ENCODE measurements at places on chromosomes 7 and 10.

GRCh38 chr7:131104596-131105293 is 222.9 kb upstream of the MKLN1 start:
- no peak for DNase-seq

GRCh38 chr10:128051548-128051947 is 74.7 kb downstream of the MKI67 start:
- DNase-seq, result no peak

GRCh38 chr10:93147281-93147680 is 73.6 kb downstream of the CYP26A1 start:
- DNase-seq, result no peak

- no peak for DNase-seq
Measured at GRCh38 chr7:25503306-25503705, 275.0 kb upstream of the NPVF start.

- no peak for DNase-seq
Measured at GRCh38 chr7:80127412-80128160, 7.0 kb upstream of the GNAI1 start.

DNA sequence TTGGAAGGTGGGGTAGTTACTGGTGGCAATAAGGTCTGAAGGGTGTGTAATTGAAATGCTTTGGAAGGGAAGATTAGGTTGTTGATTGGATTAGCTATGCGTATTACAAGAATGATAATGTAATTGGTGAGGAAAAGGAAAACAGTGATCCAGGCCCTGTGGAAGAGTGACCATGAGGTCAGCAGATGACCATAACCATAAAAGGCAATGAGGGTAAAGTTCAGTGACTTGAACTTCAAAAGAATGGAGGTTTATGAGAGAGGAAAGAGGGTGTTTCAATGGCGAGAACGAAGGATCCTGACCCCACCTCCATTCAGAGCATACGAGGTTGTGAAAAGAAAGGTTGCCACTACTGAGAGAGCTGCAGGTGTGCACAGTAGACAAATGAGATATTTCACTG is 439.7 kb downstream of the CCSER2 start:
- no peak for DNase-seq

DNA sequence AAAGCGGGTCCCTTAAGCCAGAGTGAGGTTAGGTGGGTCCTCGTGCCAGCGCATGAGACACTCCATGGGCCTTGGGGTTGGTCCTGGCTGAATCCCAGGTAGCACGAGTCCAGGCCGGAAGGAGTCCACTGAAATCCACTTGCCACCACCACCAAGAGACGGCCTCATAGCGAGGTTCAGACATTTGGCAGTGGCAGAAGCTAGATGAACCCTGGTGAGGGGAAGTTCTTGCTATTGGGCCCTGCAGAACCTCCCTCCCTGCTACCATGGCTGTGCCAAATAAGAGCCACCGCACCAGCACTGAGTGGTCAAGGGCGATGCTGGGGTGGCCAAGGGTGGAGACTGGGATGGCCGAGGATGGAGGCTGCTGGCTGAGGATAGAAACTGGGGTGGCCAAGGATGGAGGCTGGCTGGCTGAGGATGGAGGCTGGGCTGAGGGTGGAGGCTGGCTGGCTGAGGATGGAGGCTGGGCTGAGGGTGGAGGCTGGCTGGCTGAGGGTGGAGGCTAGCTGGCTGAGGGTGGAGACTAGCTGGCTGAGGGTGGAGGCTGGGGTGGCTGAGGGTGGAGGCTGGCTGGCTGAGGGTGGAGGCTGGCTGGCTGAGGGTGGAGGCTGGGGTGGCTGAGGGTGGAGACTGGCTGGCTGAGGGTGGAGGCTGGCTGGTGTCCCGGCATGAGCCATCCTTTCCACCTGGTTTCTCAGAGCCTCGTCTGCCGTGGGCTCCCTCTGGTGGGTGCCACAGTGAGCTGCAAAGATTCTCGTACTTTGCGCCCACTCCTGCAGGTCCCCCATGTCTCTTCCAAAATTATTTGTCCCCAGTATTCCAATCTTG is 88.2 kb downstream of the ELFN1 start:
- peak; percentile 47 for DNase-seq

- peak; percentile 52 for DNase-seq
Measured at GRCh38 chr10:88565072-88565471, 18.0 kb downstream of the RNLS start.

DNA sequence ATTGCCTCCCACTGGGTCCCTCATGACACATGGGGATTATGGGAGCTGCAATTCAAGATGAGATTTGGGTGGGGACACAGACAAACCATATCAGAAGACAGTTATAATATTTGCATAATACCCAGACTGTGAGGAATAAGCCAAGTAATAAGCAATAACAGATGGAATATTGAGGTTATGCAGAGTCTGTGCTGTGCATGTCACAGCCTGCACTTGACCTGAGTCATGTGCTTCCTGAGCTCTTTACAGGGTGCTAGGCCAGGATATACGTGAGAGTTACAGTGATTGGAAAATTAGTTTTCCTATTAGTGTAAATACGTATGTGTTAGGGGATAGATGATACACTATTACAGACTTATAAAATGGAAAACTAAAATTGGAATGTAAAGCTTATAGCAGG is 288.7 kb downstream of the SDK1 start:
- no peak for DNase-seq

GRCh38 chr7:141551782-141552181 is 572 bp downstream of the AGK start:
- no peak for DNase-seq

- peak; percentile 71 for DNase-seq
Measured at GRCh38 chr7:143245123-143245522, 18.1 kb upstream of the GSTK1 start.

All from EH (cell line).